Fibroblast of skin of right biceps (primary cell): ENCODE measurements at places on chromosomes 16 and 17.

- no peak for DNase-seq
These were observed 261.8 kb upstream of the KIF2B start for GRCh38 chr17:53560953-53561352.

GRCh38 chr16:83817022-83817421 lies 9.2 kb downstream of the HSBP1 start:
- no peak for DNase-seq

GRCh38 chr17:39653662-39654331 lies 11.4 kb upstream of the TCAP start:
- DNase-seq: peak; percentile 35

DNA sequence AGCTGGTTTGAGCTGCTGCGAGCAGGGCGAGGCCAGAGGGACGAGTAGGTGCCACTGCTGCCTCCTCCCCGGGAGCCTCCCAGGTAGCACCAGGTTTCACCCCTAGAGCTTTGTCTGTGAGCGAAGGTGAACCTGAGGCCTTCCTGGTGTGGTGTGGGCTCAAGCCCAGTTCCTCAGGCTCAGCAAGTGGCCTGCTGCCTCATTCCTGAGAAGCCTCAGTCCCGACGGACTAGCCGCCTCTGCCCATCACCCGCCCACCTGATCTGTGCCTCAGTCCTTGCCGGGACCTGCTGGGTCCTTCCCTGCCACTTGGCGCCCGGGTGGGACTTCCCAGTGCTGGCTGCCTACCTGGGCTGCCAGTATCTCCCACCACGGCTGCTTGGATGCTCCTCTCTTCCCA lies 1.7 kb downstream of the NLRC3 start:
- DNase-seq: no peak

GRCh38 chr17:82297280-82297713 lies 20.1 kb downstream of the CD7 start:
- peak; percentile 48 for DNase-seq

DNA sequence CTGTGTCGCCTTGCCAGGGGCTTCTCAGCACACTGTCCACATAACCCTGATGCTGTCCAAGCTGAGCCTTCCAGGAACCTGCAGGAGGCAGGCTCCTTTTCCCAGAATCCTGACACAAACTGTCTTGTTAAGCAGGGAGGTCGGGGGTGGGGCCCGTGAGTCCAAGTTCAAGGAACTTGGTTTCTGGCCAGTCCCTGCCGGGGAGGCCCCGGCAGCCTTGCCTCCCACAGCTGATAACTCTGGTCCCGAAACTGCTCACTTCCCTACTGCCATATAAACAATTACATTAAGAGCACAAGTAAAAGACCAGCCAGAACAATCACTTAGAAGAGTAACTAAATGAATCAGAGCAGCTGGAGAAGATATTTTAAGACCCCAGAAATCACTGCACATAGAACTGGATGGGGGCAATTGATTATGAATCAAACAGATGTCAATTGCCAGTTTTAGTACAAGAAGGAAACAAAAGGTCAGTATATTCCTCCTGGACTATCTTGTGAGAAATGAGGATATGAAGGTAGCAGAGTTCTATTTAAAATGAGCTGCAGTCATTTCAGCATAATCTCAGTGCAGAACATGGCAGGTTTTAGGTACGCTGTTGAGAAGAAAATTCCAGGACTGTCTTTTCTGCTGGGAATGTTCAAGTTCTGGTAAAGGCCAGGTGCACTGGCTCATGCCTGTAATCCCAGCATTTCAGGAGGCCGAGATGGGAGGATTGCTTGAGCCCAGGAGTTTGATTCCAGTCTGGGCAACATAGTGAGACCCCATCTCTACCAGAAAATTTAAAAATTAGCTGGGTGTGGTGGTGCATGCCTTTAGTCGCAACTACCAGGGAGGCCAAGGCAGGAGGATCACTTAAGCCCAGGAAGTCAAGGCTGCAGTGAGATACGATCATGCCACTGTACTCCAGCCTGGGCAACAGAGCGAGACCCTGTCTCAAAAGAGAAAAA lies 169.8 kb downstream of the PITPNC1 start:
- DNase-seq: peak; percentile 25

DNA sequence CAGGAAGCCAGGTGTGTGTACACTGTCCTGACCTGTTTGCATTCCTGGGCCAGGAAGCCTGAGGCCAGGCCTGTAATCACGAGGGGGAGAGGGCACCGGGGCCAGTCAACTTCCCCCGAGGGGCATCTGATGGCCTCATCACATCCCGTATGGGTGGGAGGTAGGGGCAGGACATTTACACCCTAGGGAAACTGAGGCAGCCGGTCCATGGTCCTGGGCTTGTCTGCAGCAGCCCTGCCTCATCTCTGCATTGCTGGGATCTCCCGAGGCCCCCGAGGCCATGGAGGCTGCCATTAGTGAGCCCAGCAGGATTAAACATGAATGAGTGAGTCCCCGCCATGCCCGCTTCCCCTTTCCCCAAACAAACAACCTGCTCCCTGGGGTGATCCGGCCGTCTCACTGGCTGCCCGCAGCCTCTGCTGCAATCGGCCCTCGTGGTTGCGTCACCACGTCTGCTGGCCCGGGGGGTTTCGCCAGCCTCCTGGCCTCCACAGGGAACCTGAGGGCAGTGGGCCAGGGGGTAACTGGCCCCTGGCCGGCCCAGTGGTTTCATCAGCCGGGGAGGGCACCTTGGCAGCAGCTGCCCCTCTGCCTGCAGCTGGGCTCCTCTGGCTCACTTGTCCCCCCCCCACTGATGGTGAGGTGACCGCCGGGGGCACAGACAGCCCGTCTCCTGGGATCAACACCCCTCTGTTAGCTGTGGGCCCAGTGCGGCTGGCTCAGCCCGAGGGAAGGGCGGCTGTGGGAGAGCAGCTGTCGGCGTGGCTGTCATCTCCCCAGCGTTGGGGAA lies 88.3 kb upstream of the GSE1 start:
- no peak for DNase-seq

DNA sequence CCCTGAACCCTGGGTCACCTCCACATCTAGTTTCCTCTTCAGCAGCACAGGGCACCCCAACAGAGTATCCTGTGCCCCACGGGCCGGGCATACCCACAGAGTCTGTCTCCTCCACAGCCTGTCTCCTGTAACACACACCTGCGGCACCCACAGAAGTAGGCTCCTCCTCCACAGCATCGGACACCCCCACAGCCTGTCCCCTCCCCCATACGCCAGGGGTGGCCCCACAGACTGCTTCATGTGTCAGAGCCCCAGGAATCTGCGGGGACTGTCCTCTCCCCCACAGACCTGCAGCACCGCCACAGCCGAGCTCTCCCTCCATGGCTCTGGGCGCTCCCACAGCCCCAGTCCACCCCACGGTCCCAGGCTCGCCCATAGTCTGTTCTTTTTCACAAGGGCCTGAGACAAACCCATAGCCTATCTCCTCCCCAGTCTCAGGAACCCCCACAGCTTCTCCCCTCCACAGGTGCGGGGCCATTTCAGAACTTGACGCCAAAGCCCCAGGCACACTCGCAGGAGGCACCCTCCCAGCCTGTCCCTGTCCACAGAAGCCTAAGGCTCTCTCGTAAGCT lies 1.4 kb downstream of the KIAA0753 start:
- no peak for DNase-seq

GRCh38 chr16:78249056-78249455 lies 149.6 kb downstream of the WWOX start:
- no peak for DNase-seq

DNA sequence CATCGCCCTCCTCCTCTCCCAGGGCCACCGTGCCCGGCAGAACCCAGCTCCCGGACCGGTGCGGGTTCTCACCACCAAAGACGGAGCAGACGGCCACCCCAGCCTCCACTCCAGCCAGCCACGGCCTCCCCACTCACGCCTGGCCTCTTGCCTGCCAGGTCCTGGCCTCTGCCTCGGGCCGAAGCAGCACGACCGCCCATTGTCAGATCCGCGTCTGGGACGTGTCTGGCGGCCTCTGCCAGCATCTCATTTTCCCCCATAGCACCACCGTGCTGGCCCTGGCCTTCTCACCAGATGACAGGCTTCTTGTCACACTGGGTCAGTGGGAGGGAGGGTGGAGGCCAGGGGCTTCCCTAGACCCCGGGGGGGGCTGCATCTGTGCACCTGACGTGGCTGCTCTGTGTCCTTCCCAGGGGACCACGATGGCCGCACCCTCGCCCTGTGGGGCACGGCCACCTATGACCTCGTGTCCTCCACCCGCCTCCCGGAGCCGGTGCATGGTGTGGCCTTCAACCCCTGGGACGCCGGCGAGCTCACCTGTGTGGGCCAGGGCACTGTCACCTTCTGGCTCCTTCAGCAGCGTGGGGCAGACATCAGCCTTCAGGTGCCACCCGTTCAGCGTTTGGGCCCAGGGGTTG lies 6.6 kb upstream of the RHOT2 start:
- no peak for DNase-seq

DNA sequence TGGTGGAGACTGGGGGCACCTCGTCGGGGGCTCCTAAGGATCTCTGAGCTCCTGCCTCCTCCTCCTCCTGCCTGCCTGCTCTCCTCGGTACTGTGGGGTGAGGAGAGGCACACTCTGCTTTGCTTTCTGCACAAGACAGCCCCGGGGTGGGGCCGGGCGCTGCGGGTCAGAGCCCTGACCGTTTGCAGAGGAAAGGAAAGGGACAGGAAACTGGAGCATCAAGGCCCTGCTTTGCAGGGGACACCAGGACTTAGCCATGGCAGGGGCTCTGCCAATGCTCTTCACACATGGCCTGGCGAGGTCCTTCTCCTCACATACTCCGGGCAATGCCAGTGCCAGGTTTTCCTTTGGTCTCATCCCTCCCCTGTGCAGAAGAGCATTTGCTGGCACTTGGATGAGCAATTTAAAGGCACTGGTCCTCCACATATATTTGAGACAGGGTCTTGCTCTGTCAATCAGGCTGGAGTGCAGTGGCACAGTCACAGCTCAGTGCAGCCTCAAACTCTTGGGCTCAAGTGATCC lies 23.8 kb upstream of the DOC2B start:
- DNase-seq: no peak

GRCh38 chr16:11742093-11742535 lies 543 bp downstream of the TXNDC11 start:
- no peak for DNase-seq

- DNase-seq: no peak
These were observed 18.9 kb downstream of the XYLT1 start for GRCh38 chr16:17451843-17452242.

DNA sequence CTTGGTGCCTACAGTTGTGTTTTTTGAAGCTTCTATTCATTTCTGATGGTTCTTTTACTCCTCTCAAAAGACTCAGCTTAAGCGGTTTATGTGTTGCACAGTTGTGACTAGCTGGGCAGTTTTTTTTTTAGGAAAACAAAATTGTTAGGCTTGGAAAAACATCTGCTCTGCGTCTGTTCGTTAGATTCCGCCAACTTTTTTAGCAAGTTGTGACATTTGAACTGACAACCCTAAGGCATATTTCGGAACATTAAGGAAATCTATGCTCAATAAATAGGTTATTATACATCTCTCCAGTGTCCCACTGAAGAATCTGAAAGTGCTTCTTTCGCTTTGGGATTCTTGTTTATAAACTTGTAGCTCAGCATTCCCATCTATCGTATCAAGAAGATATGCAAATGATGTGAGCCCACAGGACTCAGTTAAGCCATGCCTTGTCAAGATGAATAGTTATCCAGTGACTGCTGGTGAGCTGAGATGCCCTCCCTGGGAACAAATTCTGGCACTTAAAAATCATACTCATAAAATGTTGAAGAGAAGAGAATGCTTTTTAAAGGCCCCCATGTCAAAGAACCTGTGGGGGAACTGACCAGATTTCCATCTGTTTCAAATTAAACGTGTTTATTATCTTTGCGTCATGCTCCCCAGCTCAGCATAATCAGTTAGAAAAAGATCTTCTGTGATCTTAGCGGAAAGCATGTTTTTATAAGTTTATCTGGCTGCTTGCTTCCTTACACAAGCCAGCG lies 109.0 kb upstream of the FAM20A start:
- peak; percentile 85 for DNase-seq

GRCh38 chr17:31724026-31724425 lies 135.0 kb downstream of the COPRS start:
- peak; percentile 81 for DNase-seq

GRCh38 chr16:85619101-85619891 lies 6.2 kb downstream of the GSE1 start:
- no peak for DNase-seq

DNA sequence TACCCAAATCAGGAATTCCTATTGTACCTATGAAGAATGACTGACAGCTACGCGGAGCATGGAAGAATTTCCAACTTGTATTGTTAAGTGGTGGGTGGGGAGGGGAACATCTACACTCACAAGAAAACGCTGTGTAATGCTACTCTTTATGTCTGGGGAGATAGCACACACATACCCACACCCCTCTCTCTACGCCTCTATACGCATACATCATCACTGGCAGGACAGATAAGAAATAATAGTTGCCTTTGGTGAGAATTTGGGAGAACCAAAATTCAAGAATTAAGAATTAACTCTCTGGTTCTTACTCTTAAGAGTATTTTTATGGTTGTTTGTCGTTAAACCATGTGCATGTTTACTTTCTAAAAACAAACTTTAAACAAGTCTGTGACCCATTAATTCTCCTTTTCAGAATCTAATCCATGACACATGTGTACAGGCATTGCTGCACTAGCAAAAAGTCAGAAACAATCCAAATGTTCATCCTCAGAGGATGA lies 33.9 kb downstream of the CREBBP start:
- DNase-seq: no peak

GRCh38 chr17:78345791-78346494 lies 13.9 kb downstream of the SOCS3 start:
- no peak for DNase-seq

- DNase-seq: no peak
These were observed 7.7 kb downstream of the SCGB1C2 start for GRCh38 chr17:144936-145670.

DNA sequence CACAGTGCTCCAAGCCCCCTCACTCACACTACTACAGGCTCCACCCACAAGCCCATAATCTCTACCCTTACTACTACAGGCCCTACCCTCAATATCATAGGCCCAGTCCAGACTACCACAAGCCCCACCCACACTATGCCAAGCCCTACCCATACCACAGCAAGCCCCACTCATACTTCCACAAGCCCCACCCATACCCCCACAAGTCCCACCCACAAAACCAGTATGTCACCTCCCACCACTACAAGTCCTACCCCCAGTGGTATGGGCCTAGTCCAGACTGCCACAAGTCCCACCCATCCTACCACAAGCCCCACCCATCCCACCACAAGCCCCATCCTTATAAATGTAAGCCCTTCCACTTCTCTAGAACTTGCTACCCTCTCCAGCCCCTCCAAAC lies 13.8 kb downstream of the RIPOR1 start:
- peak; percentile 76 for DNase-seq

GRCh38 chr17:42459801-42460281 lies 1.2 kb downstream of the ATP6V0A1 start:
- DNase-seq: peak; percentile 51

GRCh38 chr17:28812748-28813377 lies 29.7 kb downstream of the FAM222B start:
- peak; percentile 57 for DNase-seq

DNA sequence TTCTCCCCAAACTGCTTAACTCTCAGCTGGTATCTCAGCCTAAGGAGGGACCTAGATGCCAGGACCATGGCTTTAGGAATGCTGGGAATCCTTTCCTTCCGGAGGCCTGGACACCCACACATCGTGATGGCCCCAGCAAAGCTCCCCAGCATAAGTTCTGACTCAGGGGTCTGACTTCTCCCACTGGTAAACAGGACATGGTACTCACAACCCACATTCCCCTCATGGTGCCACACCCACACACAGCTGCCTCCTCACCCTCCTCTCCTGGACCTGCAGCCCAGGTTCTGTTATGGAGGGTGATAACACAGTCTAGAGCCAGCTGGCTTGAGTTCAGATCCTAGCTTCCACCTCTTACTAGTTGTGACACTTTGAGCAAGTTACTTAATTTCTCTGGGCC lies 719 bp upstream of the RNF227 start:
- DNase-seq: peak; percentile 46
